Fibroblast of pulmonary artery (primary cell): ENCODE measurements at places on chromosomes 3 and 15.

DNA sequence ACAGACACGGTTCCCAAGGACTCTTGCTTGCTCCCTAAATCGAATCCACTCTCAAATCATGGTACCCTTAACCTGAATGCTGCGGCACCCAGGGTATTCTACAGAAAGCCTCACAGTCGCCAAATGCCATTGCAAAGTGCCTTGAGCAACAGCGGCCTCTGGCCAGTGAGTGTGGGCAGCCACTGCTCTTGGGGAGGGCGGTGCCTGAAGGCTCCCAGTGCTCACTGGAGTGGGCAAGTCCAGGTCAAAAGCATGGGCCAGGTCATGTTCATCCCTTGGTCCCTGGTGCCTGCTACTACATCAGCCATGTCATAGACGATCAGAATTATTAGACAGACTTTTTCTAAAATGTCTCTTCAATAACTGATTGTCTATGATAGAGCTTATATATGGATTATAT, 82.5 kb downstream of the ADAMTS17 start:
- DNase-seq, result no peak

DNA sequence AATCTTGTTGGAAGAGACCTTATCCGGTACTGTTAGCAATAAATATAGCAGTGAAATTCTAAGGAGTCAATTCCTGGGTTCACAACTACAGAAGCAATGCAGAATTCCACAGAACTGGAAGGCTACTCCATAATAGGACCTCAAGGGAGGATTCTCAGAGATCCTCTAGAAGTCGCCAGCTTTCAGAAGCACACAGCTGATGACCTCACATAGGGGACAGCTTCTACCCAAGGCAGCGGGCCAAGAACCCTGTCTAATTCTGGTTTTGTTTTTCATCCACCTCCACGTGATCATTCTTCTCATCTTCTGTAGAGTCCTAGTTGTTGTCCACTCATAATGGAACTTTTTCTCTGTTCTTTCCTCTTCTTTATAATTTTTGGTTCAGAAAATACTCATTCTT, 99.4 kb downstream of the ERC2 start:
- no peak for DNase-seq

- no peak for DNase-seq
Measured at GRCh38 chr3:168864107-168865021, 768.6 kb upstream of the GOLIM4 start.

- no peak for DNase-seq
Measured at GRCh38 chr15:87944691-87945090, 311.8 kb downstream of the NTRK3 start.
